ENCODE measurements at places on chromosomes 7 and 10.

GRCh38 chr7:122764020-122764419 is 61.3 kb upstream of the RNF148 start:
- H3K27me3 ChIP-seq = no peaks in the 10 kb centered on the region
- no peak overlapping the region for H3K27ac ChIP-seq
- no peaks in the 10 kb centered on the region for H3K4me1 ChIP-seq
- no peaks in the 10 kb centered on the region for H3K36me3 ChIP-seq
- no peak for DNase-seq

GRCh38 chr7:146397141-146397540 is 280.5 kb downstream of the CNTNAP2 start:
- DNase-seq = no peak
- no peaks in the 10 kb centered on the region for H3K27me3 ChIP-seq
- H3K36me3 ChIP-seq = no peaks in the 10 kb centered on the region
- H3K4me1 ChIP-seq = no peaks in the 10 kb centered on the region
- H3K4me3 ChIP-seq = no peak overlapping the region

GRCh38 chr7:96538632-96539031 is 171.0 kb downstream of the SEM1 start:
- no peak overlapping the region for H3K27ac ChIP-seq
- no peaks in the 10 kb centered on the region for H3K27me3 ChIP-seq
- H3K4me1 ChIP-seq = no peaks in the 10 kb centered on the region
- H3K4me3 ChIP-seq = no peak overlapping the region
- H3K36me3 ChIP-seq = no peaks in the 10 kb centered on the region

DNA sequence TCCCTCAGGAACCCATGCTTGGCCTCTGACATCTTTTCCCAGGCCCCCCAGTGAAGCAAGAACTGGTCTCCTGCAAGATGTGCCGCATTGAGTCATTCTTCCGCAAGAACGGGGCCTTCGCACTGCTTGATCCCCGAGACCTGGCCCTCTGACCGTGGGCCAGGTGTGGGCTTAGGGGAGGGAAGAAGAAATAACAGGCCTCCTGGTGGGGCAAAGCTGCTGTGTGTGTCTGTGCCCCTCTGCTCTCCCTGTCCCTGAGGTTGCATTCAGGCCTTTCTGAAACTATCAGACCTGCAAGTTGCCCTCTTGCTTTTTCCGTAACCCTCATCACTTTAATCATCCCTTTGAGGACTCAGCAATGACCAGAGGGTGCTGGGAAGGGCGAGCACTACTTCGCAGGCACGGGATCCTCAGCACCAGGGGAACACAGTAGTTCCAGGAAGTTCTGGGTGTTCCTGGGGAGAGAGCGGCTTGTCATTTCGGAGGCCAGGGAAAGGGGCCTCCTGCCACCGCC is 6.0 kb downstream of the ATP6V1F start:
- H3K27ac ChIP-seq = peak overlapping the region; percentile 49
- H3K36me3 ChIP-seq = peaks cover 9% of the 10 kb centered on the region
- H3K27me3 ChIP-seq = no peaks in the 10 kb centered on the region
- no peak for DNase-seq
- H3K4me3 ChIP-seq = peak overlapping the region; percentile 57

DNA sequence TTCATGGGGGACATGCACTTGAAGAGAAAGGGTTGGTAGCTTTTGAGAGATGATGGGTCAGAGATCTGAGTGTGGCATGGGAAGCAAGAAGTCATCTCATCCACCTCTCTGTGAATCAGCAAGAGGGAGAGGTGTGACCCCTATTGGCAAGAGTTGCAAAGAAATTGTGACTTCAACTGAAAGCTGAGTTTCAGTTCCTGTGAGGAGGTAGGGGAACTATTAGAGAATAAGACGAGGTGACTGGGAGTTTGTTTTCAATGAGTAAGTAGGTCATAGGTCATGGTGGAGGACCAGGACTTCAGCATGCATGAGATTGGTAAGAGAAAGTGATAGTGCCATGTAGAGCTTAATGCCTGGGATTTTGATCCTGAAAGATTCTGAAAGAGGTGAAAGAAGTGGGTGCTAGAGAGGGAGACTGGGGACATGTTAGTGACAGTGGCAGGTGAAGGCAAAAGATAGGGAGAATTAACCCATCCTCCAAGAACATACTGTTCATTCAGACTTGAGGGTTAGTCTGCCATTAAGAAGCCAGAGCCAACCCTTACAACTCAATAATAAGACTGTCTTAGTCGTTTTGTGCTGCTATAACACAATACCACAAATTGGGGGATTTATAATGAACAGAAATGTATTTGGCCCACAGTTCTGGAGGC is 75.5 kb upstream of the CAPZA2 start:
- no peaks in the 10 kb centered on the region for H3K36me3 ChIP-seq
- peaks cover 8% of the 10 kb centered on the region for H3K4me1 ChIP-seq
- no peak overlapping the region for H3K4me3 ChIP-seq
- DNase-seq = no peak

GRCh38 chr10:90969121-90969534 is 48.2 kb upstream of the ANKRD1 start:
- H3K4me1 ChIP-seq = peaks cover 17% of the 10 kb centered on the region
- no peaks in the 10 kb centered on the region for H3K36me3 ChIP-seq
- H3K27ac ChIP-seq = peak overlapping the region; percentile 0
- no peaks in the 10 kb centered on the region for H3K27me3 ChIP-seq
- no peak for DNase-seq
- no peak overlapping the region for H3K4me3 ChIP-seq
